ENCODE measurements at places on chromosomes 1 and 21. TPM values are rescaled to one million over a fixed set of nuclear protein-coding genes. Genes with fewer than 3 reads are reported as not detected.

DNA sequence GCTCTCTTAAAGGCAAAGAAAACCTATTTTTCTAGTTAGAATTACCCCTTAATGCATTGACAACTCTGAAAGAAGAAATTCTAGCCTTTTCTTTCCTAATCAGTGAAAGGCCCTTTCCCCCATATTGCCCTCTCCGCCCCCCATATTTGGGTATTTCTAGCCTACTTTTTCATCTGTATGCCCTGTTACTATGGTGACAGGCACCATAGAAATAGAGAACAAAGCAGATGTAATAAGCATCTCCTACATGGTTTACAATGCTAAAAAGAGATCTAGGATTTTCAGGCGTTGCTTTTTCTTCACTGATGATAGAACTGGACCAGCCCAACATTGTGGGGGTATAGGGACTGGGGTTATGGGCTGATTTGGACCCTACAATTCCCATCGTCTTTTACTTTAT lies 14.5 kb downstream of the LRRC8B start:
- DNase-seq: no peak

DNA sequence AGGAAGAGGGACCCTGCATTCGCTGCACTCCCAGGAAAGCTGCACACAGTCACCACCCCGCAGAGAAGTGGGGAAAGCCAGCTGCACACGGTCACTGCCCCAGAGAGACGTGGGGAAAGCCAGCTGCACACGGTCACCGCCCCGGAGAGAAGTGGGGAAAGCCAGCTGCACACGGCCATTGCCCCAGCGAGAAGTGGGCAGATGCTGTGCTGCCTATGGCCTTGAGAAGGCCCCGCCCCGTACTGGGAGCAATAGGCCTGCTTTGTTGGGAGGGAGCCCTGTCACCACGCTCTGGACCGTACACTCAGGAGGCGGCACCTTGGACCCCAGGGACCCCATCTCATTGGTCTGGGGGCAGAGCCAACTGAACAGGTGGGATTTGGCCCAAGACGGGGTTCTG lies 4.3 kb upstream of the GPR153 start:
- DNase-seq: no peak

TSPEAR gene
- not detected for total RNA-seq

GRCh38 chr1:112565800-112566199 lies 53.1 kb downstream of the ST7L start:
- DNase-seq: no peak

DNA sequence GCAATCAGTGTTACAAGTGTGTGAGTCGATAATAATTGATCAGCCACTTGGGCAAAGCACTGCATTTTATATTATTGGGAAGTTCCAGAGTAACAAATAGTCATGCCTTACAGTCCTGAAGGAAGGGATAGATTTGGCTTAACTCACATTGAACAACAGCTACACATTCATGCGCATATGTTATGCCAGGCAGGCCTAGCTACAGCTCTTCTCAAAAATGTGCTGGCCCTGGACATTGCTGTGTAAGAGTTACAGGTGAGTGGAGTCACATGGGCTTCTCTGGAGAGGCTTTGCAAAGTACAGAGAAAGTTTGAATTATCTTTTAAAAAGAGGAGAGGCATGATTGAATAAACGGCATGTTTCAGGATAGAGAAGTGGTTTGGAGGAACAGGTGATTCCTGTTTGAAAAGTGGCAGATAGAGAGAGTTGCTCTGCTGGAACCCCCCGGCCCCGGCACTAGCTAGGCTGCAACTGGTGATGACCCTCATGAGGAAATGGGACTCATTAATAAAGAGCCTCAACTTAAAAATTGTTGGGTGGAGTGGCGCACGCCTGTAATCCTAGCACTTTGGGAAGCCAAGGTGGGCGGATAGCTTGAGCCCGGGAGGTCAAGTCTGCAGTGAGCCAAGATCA lies 200.6 kb downstream of the CRB1 start:
- no peak for DNase-seq

HMCN1 gene
- total RNA-seq: 6.4 TPM

MARK1 gene
- total RNA-seq: 14.7 TPM

DNA sequence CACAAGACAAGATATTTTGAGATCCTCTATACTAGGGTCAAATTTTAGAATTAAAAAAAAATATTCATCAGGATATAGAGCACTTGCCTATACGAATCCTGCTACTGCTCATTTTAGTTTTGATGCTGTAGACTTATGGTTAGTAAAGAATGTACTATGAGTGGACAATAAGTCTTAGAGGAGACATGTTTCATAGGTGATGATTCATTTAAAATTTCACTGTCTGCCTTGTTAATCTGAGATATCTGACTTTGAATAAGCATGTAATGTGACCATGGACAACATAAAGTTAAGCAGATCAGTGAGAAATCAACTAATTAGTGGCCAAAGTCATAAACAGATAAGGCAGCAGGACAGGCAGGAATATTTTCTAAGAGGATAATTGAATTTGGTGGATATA lies 106.8 kb upstream of the HP1BP3 start:
- DNase-seq: peak; percentile 41

DNA sequence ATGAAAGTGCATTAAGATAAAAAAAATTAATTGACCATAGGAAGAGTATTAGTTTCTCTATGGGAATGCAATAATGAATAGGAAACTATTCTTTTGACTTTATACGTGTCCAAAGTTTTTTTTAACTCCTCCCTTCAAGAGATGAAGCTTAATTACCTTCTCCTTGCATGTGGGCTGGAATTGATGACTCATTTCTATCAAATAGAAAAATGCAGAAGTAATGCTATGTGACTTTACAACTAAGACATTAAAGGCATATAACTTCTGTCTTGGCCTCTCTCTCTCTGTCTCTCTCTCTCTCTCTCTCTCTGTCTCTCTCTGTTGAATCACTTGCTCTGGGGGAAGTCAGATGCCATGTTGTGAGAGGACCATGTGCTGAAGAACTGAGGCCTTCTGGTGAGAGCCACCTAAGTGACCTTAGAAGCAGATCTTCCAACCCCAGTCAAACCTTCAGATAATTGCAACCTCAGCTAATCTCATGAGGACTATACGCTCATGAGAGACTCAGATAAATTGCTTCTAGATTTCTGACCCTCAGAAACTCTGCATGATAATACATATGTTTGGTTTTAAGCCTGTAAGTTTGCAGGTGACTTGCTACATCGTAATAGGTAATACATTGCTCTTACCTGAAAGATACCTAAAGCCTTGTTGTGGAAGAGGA lies 414.2 kb downstream of the KCNT2 start:
- peak; percentile 16 for DNase-seq

SPRR2D gene
- total RNA-seq: not detected

DNA sequence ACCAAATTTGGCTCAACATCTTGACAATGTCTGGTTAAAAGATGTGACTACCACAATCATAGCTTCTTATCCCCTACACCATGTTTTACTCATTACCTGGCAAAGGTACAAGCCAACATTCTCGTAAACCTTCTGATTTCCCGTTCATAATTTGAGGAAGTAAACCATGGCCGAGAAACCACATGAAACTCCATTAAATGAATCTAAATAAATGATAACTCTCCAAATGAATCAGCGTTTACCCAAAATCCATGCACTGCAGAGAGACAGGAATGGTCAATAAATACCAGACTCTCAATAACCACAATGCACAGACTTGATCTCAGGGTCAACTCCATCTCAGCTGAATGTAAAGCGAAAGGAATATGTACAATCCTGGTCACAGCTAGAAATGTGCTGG lies 125.2 kb downstream of the TYW3 start:
- DNase-seq: no peak

- DNase-seq: no peak
Observed at GRCh38 chr1:19411612-19412011, 73.7 kb downstream of the CAPZB start.

SMCP gene
- total RNA-seq: not detected

DNA sequence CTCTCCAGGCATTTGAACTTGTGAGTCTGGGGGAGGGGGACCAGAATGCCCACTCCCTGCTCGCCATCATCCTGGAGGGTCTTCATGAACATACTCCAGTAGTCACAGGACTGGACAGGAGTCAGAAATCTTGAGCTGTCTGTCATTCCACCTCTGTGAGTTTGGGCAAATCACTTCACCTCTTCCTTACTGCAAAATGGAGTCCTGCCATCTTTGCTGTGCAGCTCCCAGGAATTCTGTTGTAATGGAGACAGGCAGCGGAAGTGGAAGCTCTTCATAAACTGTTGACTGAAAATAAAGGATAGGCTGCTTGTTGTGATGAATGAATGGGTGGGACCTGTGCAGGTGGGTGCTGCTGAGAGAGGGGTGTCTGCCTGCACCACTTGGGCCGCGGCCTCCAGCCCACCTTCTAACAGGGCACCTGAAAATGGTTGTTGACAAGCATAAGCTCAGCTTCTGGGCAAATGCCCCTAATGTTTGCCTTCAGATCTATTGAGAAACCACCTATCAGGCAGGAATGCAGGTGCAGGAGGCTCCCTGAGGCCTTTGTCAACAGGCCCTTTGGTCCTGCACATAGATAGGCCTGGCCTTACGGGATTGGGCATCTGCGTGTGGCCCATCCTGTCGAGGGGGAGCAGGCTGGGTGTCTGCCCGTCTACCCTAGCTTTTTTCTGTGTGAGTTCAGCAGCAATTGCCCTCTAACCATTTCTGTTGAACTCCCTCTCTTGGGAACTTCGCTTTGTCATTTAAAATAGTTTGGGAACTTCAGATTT lies 321.0 kb downstream of the RPS6KC1 start:
- no peak for DNase-seq

GRCh38 chr1:40092706-40093639 lies 4.1 kb downstream of the PPT1 start:
- DNase-seq: no peak

- no peak for DNase-seq
Observed at GRCh38 chr1:187819086-187819485, 990.3 kb downstream of the PLA2G4A start.

- DNase-seq: no peak
Observed at GRCh38 chr1:55427606-55428005, 212.4 kb upstream of the USP24 start.

- DNase-seq: no peak
Observed at GRCh38 chr21:38041493-38041892, 125.2 kb upstream of the KCNJ6 start.

ESRRG gene
- 0.17 TPM for total RNA-seq

DNA sequence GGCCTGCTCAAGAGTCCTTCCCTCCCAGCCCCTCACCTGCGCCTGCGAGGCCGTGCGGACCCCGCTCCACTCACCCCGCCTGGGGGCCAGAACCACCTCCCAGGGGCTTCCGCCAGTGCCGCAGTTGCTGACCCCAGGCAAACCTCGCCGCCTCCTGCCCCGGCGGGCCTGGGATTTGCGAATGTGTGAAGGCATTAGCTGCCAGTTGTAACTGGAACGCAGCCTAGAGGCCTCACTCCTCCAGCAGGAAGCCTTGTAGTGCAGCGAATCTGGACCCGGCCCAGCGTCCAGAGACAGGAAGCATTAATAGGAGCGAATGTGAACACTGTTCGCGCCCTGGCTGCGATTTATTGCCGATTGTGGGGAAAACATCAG lies 140.9 kb upstream of the ARHGEF16 start:
- DNase-seq: no peak

SERINC2 gene
- total RNA-seq: 583 TPM

DNA sequence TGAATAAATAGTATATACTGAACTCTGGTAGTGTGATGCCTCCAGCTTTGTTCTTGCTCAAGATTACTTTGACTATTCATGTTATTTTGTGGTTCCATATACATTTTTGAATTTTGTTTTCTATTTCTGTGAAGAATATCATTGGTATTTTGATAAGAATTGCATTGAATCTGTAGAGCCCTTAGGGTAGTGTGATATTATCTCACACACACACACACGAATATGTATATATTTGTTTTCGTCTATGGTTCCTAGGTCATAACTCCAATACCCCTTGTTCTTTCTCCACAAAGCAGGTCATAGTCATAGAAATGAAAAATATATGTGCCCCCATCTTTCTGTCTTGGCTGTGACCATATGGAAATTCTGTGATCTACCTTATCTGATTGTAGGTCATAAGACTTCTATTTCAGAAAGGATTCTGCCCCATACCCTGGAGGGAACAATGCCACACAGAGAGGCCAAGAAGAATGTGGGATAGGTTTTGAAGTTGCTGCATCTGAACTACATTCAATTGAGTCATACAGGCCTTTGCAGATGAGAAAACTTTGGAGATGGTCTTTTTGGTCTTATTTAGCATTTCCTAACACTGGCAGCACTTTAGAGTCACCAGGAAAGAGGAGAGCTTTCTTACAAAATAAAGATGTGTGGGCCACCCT lies 32.0 kb upstream of the GBP5 start:
- no peak for DNase-seq
